ENCODE measurements at places on chromosomes 11 and 22. TPM values are rescaled to one million over a fixed set of nuclear protein-coding genes. Genes with fewer than 3 reads are reported as not detected.

Gene HORMAD2
- polyA plus RNA-seq: not detected

GRCh38 chr22:26114826-26115225 lies 54.4 kb upstream of the SEZ6L start:
- no peak for DNase-seq

- no peak for DNase-seq
Observed at GRCh38 chr22:23200898-23201297, 20.6 kb downstream of the BCR start.

DNA sequence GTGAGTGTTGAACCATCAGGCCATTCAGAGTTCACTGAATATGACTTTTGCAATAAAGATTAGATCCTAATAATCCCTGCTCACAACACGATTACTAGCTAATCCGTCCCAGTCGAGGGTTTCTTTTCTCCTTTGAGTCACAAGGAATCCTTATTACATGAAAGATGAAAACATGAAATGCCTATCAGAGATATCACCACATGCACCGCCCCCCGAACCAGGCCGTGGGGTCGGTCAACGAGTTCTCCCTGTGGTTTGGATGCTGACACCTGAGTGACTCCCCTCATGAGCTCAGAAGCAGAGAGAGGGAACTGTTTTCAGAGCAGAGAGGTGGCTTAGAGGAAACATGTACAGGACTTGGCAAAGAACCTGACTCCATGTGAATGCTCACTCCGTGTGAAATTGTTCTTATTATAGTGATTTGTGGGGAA lies 263.3 kb downstream of the ETS1 start:
- DNase-seq: no peak

Gene ELF5
- polyA plus RNA-seq: 78.7 TPM

DNA sequence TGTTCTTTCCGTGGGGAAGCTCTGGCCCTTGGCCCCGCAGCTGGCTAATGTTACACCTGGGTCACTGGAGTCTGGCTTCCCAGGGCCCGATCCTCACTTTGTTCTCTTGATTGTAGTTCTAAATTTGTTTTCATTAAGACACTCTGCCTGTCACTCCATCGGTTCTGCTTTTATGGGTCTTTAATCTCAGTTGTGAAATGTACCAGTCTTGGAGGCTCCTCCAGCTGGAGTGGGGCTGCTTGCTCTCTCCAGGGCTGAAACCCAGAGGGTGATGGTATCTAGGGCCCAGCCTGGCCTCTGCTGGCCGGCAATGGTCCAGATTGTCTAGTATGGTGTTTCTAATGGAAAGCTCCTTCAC lies 352.9 kb downstream of the TENM4 start:
- DNase-seq: peak; percentile 59

Gene DLG2
- polyA plus RNA-seq: 13.4 TPM

Gene RASSF7
- 34.9 TPM for polyA plus RNA-seq

DNA sequence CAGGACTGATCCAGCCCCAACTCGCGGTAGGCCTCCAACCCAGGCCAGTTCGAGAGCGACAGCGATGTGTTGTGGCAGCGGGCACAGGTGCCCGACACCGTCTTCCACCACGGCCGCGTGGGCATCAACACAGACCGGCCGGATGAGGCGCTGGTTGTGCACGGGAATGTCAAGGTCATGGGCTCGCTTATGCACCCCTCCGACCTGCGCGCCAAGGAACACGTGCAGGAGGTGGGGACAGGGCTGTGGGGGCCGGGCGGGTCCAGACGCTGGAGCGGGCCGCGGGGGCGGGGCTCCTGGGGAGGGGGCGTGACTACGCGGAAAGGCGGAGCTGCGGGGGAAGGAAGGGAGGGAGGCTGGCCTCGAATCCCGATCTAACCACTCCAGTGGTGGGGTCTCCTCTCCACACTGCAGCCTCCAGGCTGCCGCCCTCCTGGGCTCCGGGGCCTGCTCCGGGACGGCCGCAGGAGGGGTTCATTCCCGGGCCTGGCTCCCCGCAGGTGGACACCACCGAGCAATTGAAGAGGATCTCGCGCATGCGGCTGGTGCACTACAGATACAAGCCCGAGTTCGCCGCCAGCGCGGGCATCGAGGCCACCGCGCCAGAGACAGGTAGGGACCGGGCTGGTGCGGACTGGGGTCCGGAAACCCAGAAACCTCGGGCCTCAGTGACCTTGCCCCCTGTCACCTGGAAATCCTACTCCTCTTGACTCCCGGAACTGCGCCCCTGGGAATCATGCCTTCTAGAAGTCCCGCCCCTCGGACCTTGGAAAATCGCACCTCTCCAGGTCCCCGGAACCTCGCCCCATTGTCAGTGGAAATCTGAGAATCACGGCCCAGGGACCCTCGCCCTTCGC lies 14.9 kb downstream of the TMEM258 start:
- DNase-seq: no peak

DNA sequence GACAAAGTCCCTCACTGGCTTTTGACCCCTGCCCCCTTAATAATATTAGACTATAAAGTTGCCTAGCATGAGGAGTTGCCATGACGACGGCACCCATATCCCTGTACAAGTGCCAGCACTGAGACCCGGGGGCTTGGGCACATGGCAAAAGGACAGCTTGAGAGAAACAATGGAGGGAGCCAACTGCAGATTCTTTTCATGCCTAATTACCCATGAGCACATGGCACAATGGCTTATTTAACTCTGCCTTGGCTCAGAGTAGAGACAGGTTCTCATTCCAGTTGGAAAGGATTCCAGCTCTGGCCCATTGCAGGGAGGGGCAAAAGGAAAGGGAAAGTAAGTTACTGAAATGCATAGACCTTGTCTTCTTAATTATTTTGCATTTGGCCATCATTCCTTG lies 261.2 kb upstream of the UBASH3B start:
- DNase-seq: no peak

DNA sequence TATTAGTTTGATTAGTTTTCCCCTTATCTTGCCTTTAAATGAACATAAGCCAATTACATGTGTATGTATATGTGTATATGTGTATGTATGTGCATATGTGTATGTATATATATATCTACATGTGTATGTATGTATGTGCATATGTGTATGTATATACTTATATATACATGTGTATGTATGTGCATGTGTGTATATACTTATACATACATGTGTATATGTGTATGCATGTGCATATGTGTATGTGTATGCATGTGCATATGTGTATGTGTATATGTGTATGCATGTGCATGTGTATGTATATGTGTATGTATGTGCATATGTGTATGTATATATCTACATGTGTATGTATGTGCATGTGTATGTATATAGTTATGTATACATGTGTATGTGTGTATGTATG lies 65.5 kb upstream of the CCT8L2 start:
- no peak for DNase-seq

DNA sequence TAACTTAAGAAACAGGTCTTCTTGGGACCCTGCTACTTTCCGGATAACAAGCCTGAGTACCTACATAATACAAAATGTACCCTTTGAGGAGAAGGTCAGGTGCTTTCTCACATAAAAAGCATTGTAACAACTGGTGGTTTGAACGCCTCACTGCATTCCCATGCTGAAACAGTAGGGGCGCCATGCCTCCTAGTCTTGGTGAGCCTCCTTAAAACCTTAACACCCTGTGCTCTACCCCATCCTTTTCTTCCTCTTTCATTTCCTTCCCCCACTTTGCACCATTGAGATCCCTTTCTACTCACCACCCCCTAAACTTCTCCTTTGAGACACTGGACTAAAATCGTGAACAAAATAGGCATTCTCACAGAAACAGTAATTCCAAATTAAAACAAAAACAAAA lies 729.3 kb downstream of the NTM start:
- no peak for DNase-seq

DNA sequence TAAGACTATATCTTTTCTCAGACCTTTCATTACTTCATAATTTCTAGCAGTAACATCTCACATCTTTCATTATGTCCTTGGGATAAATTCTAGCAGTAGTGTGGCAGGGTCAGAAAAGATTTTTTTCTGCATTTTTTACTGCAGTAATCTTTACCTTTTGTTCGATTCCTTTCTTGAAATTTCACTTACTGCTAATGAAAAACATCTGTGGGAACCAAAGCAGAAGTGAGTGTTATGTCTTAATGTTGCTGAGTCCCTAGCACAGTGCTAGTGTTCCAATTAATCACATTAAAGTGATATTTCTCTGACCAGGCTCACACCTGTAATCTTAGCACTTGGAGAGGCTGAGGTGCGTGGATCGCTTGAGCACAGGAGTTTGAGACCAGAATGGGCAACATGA lies 123.6 kb downstream of the EHF start:
- DNase-seq: no peak

Gene HPX
- 4.8 TPM for polyA plus RNA-seq

DNA sequence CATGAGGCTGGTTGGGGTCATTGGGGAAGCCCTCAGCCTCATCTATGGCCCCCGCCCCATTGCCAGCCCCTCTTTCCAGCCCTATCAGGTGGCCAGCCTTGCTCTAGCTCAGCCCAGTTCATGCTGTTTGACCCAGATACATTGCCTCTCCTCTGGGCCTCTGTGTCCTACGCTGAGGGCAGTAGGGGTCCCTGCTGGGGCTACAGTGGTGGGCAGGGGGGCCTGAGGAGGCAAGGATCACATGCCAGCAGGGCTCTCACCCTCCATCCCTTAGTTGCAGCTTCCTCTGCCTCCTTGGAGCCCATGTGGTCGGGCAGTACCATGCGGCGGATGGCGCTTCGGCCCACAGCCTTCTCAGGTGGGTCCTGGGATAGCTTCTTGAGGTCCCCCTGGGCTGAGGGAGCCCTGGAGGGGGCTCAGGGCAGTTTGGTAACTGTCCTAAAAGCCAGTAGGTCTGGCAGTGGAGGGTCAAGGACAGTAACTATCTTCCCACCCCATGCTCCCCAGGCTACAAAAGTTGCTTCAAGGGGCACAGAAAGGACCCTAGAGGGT lies 19.2 kb downstream of the EMID1 start:
- DNase-seq: no peak

Gene UVRAG
- polyA plus RNA-seq: 19.5 TPM

- DNase-seq: no peak
Observed at GRCh38 chr11:21465920-21466319, 727.0 kb upstream of the ANO5 start.

Gene BIK
- 0.78 TPM for polyA plus RNA-seq

- no peak for DNase-seq
Observed at GRCh38 chr11:31957674-31958073, 133.2 kb upstream of the RCN1 start.

Data from left kidney (tissue), 8 donors.